Thyroid gland (tissue), 4 donors: ENCODE measurements at places on chromosomes 4 and X.

- H3K36me3 ChIP-seq = no peaks in the 10 kb centered on the region
- no peaks in the 10 kb centered on the region for H3K27me3 ChIP-seq
- H3K4me1 ChIP-seq = peaks cover 10% of the 10 kb centered on the region
- no peak overlapping the region for H3K27ac ChIP-seq
- H3K4me3 ChIP-seq = no peak overlapping the region
- no peak for DNase-seq
Observed at GRCh38 chr4:174460684-174461083, 61.6 kb downstream of the HPGD start.

GRCh38 chr4:79678472-79679202 lies 270.6 kb upstream of the GK2 start:
- H3K27ac ChIP-seq = no peak overlapping the region
- no peaks in the 10 kb centered on the region for H3K36me3 ChIP-seq
- no peaks in the 10 kb centered on the region for H3K4me1 ChIP-seq
- no peak for DNase-seq
- H3K27me3 ChIP-seq = no peaks in the 10 kb centered on the region

- no peaks in the 10 kb centered on the region for H3K36me3 ChIP-seq
- H3K27ac ChIP-seq = no peak overlapping the region
Observed at GRCh38 chr4:185358959-185359358, 36.8 kb downstream of the LRP2BP start.

GRCh38 chrX:2650865-2651264 lies 40.2 kb upstream of the CD99 start:
- no peaks in the 10 kb centered on the region for H3K36me3 ChIP-seq
- no peak for DNase-seq
- H3K4me1 ChIP-seq = no peaks in the 10 kb centered on the region
- H3K4me3 ChIP-seq = no peak overlapping the region

DNA sequence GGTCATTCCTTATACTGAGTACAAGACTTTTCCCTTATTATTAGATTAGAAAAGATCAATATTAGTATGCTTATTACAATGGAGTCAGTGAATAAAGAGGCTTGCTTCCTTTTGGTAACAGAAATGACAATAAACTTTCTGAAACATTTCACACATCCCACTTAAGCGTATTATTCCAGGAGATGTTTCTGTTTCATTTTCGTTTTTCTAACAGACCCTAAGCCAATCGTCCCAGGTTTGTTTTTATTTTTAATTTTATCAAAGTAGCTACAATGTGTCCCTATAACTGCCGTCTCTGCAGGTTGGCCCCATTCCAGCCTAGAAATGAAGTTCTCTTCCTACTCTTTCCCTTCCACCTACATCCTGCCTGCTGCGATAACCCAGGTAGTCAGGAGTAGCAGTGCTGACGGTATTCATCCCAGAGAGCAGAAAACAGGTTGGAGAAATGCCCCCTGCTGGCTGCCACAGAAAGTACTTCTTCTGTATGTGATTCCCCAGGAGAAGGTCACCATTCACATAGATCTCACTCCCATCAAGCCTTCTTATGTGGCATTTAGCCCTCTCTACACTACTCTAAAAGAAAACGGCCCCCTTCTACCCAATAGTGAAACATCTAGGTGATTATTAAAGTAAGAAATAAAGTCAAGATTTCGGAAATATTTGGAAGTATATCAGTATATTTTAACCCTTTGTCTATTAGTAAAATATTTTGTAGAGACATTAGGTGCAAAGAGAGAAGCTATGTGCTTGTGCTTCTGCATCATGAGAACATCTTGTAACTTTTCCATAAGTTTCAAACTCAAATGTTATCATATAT lies 40.4 kb downstream of the ENPEP start:
- H3K27me3 ChIP-seq = no peaks in the 10 kb centered on the region
- H3K36me3 ChIP-seq = no peaks in the 10 kb centered on the region
- H3K4me3 ChIP-seq = peak overlapping the region; percentile 41

DNA sequence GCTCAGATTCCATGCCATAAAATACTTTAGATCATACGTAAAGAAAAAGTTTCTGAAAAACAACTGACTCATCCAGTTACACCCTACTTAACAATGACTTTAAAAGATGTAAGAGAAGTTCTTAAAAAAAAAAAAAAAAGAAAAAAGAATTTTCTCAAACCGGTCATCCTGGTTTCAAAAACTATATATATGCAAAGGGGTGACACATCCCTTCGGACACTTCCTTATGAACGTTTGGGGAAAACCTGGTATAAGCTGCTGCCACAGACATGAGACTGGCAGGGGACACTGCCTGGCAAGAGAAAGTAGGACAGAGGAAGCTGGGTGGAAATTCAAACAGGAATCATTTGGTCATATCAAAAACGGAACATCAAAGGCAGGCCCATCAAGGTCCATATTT lies 81.2 kb upstream of the PRSS48 start:
- H3K4me3 ChIP-seq = no peak overlapping the region
- H3K27me3 ChIP-seq = no peaks in the 10 kb centered on the region
- H3K4me1 ChIP-seq = no peaks in the 10 kb centered on the region
- no peak for DNase-seq
- no peak overlapping the region for H3K27ac ChIP-seq
- no peaks in the 10 kb centered on the region for H3K36me3 ChIP-seq
